ENCODE measurements at places on chromosomes 5 and 9.
A peak's percentile ranks its signal among the peaks of the same experiment; 100 is the strongest.

GRCh38 chr5:111597491-111597890 is 85.2 kb upstream of the STARD4 start:
- no peak for DNase-seq

DNA sequence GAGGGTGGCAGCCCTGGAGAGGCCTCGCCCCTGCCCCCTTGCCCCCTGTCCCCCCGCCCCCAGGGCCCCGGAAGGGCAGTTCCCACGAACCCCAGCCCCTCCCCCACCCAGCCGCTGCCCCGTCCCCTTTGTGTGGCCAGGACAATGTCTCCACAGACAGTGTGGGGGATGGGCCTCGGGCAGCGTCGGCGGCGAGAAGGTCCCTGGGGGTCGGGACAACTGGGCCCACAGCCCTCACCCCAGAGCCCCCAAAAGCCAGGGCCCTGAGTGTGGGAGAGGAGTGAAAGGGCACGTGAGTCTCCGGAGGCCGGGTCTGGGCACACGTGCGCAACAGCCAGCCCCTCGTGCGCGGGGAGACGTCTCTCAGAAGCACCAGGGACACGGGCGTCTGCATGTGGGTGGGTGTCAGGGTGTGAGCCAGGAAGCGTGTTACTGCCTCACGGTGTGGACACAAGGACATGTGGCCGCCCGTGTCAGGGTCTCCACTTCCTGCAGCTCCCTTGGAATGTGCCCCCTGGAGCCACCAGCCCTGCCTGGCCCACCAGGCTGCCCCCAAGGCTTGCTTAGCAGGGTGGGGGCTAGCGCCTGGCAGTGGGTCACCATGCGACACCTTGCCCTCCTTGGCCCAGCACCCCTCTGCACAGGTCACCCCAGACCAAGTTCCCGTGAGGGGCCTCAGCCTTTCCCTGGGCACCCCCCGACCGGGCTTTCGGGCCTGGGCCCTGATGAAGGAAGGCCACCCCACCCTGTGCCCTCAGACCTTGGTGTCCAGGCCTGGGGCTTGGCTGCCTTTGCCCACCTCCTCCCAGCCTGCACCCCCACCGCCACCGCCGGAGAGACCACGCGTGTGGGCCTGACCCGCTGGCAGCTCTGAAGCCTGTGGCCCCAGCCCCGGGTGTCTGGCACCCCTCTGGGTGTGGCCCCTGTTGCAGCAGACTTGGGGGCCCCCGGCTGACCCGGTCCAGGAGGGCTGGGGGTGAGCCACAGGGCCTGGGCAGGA is 12.8 kb upstream of the NRARP start:
- DNase-seq = peak; percentile 25

GRCh38 chr5:93599399-93600120 is 16.5 kb downstream of the NR2F1 start:
- DNase-seq = no peak

DNA sequence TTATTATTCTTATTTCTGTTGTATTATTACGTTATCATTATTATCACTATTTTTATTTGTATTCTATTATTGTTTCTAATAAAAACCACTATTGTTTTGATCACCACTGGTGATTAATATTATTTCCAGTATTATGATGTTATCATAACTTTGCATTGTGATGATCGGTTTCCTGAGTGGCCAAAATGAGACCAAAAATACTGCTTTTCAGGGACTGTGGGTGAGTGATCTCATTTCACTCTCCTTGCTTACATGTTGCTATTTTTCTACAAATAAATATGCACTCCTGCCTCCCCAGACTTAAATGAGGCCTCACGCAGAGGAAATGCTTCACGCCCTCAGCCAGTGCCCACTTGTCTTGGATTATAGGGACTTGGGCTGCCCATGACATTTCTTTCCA is 78.4 kb downstream of the LRSAM1 start:
- DNase-seq = no peak

- no peak for DNase-seq
These were observed 297.7 kb upstream of the CD180 start for GRCh38 chr5:67494186-67494855.

GRCh38 chr9:39588500-39589137 is 233.2 kb downstream of the SPATA31A1 start:
- DNase-seq = no peak

DNA sequence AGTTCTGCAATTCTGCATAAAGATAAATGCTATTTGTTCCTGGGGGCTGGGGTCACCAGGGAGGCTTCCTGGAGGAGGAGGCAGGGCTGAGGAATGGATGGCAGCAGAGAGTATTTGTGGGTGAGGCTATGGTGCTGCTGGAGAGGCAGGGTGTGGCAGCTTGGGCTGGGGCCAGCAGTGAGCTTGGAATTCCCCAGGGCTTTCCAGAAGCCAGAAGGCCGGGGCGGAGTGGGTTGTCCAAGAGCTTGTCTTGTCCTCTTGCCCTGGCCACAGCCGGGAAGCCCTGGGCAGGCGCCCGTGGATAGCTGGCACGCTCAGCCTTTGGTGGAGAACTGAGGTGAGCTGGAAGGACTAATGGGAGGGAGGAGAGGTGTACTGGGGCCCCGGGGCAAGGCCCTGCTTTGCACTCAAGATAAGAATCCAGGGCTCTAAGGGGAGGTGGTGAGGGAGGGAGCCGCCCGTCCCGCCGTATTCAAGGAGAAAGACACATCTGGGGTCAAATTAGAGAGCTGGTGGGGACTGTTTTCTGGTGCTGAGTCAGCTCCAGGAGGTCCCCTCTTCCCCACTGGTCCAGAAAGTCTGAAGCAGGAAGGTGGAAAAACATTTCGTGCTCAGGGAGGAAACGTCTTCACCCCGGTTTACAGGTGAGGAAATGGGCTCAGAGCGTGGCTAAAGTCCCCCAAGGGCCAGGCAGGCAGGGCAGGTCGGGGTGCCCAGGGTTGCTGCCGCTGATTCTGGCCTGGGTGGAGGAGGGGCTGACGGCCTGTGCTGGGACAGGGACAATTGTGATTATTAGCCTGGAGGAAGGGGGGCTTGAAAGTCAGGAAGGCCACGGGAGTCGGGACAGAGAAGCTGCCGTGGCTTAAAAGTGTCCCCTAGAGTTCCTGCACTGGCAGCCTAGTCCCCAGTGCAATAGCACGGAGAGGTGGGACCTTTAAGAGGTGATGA is 26.9 kb upstream of the CNOT6 start:
- no peak for DNase-seq

- DNase-seq = no peak
These were observed 12.6 kb upstream of the ASTN2 start for GRCh38 chr9:117427357-117427913.

GRCh38 chr9:135056541-135056940 is 30.9 kb upstream of the OLFM1 start:
- no peak for DNase-seq

- no peak for DNase-seq
These were observed 69.7 kb downstream of the ZSWIM6 start for GRCh38 chr5:61401726-61402125.

GRCh38 chr5:5416733-5417132 is 5.7 kb upstream of the ICE1 start:
- DNase-seq = no peak

- DNase-seq = no peak
These were observed 109.8 kb downstream of the KIAA0825 start for GRCh38 chr5:94508461-94509148.

DNA sequence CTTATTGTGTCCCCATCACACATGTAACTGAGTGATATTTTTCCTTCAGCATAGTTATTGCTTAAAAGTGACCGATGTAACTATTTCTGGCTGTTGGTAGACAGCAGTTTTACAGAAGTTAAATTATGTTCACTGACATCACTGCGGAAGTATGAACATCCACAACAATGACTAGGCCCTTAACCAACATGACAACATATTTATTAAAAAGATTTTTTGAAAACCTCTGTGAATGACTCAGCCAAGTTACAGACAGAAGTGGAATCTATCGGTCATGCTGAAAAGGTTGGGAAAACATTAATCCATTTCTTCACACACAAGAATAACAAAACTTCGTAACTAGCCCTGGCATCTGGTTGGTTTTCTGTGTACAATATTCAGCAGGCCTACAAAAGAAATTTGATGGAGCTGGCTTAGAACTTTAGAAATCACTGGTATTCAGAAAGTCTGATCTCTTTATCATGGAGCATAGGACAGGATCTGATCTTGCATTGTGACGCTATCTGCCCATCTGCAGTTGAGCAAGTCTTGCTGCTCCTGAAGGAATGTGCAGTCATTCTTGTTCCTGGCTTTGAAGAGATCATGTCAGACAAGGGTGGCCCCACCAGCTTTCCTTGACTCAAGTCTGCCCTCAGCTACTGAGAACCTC is 6.5 kb downstream of the GLIS3 start:
- no peak for DNase-seq

DNA sequence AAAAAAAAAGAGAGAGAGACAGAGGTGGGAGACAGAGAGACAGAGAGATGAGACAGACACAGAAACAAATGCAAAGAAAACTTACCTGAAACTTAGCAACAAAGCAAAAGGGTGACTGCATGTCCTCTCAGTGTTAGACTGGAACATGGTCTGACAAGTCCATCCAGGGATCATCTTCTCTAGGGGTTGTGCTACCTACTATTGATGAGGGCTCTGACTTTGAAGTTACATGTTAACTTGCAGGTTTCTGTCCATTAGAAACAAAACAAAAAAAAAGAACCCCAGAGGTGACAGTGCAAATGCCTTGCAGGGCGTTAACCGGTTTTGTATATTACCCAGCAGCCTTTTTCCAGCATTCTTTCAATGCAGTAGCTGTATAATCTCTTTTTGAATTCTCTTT is 13.6 kb upstream of the SPARC start:
- no peak for DNase-seq

GRCh38 chr5:111779260-111779921 is 22.4 kb upstream of the NREP start:
- DNase-seq = no peak

- DNase-seq = no peak
These were observed 115.6 kb downstream of the WDR70 start for GRCh38 chr5:37494756-37495155.

DNA sequence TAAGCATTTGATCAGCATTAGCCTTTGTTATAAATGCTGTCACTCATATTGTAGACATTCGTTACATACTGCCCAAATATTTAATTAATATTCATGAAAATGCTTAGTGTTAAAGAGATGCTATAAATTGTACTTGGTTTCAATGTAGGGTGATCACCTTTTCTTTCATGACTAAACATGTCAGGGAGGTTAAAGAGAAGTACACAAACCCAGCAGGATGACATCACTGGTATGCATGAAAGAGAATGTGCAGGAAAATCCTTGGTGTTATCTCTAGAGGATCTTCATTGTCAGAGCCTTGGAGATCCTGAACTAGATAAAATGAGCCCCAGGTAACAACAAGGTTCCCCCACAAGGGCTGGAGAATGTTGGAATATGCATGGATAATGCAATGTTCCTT is 33.0 kb upstream of the SV2C start:
- no peak for DNase-seq

DNA sequence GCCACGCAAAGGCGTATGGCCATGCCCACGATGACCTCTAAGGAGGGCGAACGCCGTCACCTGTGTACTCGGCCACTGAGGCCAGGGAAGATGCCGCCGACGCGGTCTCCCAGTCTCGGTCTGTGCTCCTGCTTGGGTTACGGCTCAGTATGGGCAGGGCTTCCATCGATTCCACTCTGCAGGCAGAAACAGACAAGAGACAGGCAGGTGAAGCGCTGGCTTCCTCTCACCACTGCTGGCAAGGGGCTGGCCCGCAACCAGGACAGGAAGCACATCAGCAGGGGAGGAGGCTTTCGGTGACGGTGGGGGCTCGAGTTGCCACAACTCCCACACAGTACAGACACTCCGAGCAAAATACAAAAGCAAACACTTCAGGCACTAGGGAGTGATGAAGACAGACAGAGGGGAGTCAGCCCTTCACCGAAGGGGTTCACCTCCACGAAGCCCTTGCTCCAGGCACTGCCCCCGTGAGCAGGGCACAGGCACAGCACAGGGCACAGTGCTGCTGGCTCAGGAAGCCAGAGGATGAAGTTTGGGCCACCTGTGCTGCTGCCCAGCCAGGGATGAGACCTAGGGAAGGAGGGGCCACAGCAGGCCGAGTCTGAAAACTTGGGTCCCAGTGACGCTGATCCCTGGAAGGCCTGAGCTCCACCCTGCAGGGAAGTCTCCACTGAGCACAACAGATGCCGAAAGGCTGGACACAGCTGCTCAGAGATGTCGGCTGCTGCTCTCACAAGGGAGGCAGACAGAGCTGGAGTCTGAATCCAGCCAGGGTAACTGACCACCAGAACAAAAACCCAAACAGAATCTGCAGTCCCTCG is 91.3 kb downstream of the CAMSAP1 start:
- no peak for DNase-seq
